Gastrocnemius medialis (tissue), 4 donors: ENCODE measurements at places on chromosomes 6 and 20. TPM values are rescaled to one million over a fixed set of nuclear protein-coding genes. Genes with fewer than 3 reads are reported as not detected.

The SFT2D1 gene
- 29.0 TPM for total RNA-seq

The CAPN11 gene
- total RNA-seq = not detected

DNA sequence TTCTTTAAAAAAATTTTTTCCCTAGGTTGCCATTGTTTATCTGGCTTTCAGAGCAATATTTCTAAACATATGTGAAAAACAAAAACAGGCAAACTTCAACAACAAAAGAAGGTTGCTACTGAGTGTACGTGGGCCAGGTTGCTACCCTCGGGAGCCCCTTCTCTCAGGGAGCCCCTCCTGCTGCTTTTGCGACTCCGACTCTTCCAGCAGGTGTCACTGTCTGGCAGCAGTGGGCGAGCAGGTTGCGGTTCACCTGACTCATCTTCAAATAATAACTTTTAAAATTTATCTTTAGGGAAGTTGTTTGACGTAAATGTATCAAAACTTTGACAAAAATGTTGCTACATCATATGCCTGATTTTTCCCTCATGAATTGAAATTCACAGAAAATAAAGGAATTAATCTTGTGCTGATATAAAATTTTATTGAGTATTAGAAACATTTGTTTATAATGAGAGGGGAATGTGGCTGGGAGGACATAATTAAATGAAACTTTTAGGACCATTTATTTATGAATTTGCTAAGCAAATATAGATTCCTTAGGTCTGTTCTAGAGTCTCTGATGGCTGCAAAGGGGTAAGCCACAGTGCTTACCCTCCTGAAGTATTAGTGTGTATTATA lies 138.8 kb downstream of the HIVEP1 start:
- no peak for DNase-seq

DNA sequence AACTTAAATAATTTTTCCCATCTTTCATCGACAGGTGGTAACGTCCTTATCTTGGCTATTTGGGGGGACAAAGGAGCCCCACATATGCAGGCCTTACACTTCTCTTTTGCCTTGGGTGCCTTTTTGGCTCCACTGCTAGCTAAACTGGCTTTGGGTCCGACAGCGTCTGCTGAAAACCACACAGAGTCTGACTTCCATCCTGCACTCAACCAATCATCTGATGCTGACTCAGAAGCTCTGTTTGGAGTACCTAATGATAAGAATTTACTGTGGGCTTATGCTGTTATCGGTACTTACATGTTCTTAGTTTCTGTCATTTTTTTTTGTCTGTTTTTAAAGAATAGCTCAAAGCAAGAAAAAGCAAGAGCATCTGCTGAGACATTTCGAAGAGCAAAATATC lies 178.5 kb downstream of the SLC16A10 start:
- no peak for DNase-seq

- no peak for DNase-seq
These were observed 1054.3 kb downstream of the EPHA7 start for GRCh38 chr6:92364948-92365541.

DNA sequence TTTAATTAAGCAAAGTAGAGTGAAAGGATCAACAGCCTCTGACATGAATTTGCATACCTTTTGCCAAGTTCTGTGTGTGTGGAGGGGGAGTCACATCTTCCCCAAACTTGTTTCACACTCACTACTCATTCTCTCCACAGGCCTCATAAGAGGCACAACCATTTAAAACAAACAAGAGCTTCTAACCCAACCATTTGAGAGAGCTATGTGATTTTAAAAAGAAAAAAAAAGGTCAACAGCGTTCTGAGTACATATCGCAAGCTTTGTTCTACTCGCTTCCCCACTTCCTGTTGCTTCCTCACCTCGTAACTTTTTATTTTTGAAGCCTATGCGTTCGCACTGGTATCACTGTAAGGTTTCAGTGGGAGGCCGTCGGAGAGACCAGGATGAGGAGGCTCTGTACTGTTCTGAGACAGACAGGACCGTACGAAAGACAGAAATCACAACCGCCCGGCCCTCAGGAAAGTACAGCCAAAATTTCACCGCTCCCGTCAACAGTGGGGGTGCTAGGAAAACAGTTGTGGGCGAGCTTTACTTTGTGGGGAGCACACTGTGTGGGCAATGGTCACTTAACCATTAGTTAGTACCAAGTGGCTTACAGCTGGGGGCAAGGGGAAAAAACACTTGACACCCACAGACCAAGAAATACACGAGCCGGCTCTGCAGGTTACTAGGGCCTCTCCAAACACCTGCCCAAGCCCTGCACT lies 61.3 kb downstream of the TRERF1 start:
- DNase-seq = no peak

DNA sequence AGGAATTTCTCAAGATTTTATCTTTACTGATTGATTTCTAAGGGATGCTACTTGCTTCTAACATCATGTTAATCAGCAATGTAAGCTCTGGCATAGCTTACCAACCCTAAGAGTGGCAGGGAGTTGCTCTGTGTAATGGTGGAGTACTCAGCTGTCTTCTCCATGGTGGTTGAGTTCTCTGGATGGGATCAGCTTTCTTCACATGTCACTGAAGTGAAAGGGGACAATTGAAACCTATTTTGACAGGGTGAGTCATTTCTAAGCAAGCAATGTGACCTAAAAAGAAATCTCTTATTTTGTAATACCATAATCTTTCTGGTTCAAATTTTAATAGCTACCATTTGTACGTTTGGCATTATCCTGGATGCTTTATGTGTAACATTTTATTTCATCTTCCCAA lies 430.4 kb downstream of the GJA1 start:
- no peak for DNase-seq

DNA sequence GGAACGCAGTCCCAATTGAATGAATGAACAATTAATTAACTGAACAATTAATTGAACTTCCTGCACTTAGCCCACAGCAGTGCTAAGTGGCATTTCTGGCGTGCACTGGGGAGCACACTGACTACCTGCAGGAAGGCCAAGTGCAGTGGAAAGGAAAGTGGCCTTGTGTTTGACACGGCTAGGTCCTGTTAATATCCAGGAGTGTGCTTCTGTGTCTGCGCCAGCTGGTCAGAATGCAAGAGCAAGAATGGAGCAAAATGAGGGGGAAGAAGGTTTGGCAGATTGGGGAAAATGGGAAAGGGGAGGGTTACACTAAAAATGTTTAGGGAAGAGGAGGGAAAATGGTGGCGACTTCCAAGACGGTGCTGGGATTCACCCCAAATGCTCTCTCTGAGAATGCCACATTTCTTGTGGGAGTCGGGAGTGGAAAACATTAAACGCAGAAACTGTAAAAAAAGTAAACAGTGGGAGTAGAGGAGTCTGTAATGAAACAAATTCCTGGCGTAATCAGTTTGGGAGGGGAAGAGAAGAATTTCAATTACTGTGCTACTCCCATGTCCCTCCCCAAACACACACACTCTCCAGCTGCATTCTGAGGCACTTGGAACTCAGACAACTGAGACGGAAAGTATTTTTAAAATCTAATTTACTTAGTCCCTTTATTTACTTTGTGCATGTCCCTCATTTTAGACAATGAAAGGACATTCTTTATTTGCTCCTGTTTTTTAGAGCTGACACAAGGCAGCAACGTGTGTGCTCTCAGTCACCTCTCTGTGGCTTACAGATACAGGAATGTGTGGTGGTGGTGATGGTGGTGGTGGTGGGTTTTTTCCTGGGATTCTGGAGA lies 64.1 kb downstream of the CLIC5 start:
- no peak for DNase-seq

DNA sequence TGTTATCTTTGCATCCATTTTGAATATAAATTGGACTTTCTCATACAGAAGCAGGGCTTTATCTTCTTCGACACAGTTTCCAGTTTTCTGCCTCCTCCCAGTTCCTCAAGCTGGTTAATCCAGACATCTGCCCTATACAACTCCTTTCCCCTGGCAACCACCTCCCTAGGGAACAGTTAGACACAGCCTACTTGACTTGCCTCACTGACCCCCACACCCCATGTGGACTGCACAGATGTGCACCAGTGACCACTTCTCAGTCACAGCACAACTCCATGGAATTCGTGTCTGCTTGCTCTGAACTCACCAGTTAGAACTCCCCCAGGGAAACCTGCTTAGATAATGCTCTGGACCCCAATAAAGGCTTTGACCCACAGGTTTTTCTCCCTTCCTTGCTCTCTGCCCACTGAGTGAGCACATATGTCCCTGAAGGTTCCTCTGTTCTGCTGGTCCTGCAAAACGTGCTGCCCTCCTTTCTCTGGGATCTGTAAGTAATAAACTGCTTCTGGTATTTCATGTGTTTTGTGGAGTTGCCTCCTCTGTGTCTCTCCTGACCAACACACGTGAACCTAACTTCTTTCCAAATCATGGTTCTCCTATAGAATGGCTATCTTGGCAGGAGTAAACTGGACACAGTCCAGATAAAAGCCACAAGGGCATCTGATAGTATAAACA lies 351.2 kb downstream of the CD83 start:
- DNase-seq = no peak

GRCh38 chr20:50376179-50376887 lies 133.8 kb upstream of the PTPN1 start:
- no peak for DNase-seq

DNA sequence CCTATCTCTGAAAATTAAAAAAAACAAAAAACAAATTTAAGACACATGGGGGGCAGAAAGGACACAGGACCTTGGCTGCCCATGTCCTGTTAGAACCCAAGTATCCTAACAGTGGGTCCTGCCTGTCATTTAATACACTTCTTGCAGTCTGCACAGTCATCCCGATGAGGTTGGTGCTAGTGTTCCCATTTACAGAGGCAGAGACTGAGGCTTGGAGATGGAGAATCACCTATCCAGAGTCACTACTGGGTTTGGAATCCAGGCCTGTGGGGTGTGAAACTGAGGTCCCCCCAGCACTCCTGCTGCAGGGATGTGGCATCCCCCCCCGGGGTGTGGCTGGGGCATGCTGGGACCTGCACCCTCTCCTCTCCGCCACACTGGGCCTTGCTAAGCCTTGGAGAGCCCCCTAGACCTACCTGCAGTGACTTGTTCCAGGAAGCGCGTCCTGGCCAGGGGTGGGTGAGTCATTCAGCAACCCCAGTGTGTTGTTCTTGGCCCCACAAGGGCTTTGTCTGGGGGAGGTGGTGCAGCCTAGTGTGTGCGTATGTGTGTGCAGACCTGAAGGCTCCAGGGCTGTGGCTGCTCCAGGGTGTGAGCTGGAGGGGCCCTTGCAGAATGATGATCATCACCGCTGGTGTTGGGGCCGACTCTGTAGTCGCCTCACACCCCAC lies 49.7 kb downstream of the BCAS4 start:
- no peak for DNase-seq

GRCh38 chr20:16208443-16208842 lies 364.8 kb downstream of the KIF16B start:
- DNase-seq = no peak

DNA sequence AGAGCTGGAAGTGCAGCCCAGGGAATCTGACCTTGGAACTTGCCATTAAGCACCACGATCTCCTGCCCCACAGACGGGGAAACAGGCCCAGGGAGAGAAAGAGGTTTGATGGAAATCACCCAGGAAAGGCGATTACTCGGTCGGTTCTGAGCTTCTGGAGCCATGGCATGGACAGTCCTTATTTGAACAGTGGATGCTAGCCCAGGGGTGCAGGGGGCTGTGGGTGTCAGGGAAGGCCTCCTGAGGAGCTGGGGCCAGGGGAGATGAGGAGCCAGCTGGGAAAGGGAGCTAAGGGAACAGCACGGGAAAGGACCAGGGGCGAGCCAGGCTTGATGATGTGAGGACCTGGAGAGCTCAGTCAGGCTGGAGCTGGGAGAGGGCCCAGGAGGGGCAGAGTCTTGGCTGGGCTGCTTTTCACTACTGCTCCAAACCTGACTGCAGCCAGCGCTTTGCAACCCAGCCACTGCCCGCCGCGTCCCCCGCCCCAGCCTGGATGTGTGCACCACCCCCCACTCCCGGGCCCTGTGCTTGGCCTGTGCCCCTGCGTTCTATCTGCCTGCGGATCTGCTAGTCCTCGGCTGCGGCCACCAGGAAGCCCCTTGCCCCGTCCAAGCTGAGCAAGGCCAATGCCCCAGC lies 17.8 kb downstream of the SUN5 start:
- no peak for DNase-seq
